ENCODE measurements at places on chromosomes 2 and 18. TPM values are rescaled to one million over a fixed set of nuclear protein-coding genes. Genes with fewer than 3 reads are reported as not detected.

DNA sequence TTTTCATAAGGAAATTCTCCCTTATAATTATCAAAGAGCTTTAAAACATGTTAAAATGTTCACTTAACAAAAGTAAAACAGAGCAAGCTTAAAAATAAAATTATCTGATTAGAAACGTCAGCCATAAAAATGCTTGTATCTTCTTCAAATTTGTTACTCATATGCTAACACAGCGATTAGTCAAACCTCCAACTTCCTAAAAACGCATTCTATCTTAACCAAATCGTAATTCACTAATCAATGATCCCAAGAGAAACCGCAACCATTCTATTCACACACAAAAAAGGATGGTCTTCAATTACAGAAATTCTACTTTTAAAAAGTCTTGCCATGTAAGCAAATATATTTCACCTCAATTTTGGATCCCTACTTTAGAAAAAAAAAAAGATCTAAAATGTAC is 1.9 kb downstream of the STK17B start:
- DNase-seq: no peak

GRCh38 chr18:26458526-26459232 is 89.7 kb downstream of the KCTD1 start:
- no peak for DNase-seq

DNA sequence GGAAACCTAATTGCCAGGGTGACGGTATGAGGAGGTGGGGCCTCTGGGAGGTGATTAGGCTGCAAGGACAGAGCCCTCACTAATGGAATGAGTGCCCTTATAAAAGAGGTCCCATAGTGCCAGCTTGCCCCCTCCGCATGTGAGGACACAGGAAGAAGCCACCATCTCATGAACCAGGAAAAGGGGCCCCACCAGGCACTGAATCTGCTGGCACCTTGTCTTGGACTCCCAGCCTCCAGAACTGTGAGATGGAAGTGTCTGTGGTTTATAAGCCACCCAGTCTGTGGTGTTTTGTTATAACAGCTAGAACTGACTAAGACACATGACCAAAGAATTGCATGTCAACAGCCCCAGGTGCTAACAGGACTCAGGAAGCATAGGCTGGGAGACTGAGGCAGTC is 214.3 kb downstream of the MGAT5 start:
- no peak for DNase-seq

- peak; percentile 94 for DNase-seq
Observed at GRCh38 chr2:102050854-102051391, 59.2 kb downstream of the IL1R2 start.

C2orf78 gene
- not detected for polyA plus RNA-seq

SPEG gene
- 94.4 TPM for polyA plus RNA-seq

IL18R1 gene
- 0.76 TPM for polyA plus RNA-seq

UGT1A8 gene
- not detected for polyA plus RNA-seq

DOK6 gene
- 3.2 TPM for polyA plus RNA-seq

SERPINB12 gene
- polyA plus RNA-seq: not detected

FEV gene
- not detected for polyA plus RNA-seq
